ENCODE measurements at places on chromosomes 7 and 10. TPM values are rescaled to one million over a fixed set of nuclear protein-coding genes. Genes with fewer than 3 reads are reported as not detected.

The ADARB2 gene
- 1.1 TPM for total RNA-seq

The FAM131B gene
- total RNA-seq = 0.81 TPM

The DKK1 gene
- total RNA-seq = 0.27 TPM

The RPA3 gene
- 9.7 TPM for total RNA-seq

Measured in hematopoietic multipotent progenitor cell (in vitro differentiated cells).